ENCODE measurements at places on chromosomes 16 and 17.

- DNase-seq: no peak
These were observed 491 bp downstream of the IST1 start for GRCh38 chr16:71895679-71896365.

DNA sequence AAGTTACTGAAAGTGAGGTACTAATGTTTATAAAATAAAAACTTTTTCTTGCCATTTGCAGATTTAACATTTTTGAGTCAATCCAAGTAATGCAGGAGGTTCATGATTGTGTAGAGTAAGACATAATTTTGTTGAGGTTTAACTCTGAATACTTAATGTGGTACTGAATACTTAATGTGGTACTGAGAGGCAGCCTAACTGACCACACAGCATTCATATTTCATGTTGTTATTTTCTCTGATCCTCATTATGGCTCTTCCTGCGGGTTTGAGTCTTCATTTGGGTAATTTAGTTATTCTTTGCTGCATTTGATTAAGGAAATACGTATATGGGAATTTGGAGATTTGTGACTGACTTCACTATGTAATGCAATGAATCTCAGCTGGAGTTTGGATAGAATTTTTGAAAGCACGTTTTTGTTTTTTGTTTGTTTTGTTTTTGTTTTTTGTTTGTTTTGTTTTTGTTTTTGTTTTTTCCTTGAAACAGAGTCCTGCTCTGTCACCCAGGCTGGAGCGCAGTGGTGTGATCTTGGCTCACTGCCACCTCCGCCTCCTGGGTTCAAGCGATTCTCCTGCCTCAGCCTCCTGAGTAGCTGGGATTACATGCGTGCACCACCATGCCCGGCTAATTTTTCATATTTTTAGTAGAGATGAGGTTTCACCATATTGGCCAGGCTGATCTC, 3.8 kb downstream of the SF3B3 start:
- no peak for DNase-seq

- peak; percentile 92 for DNase-seq
These were observed 199.3 kb downstream of the CCDC182 start for GRCh38 chr17:57545731-57546342.

DNA sequence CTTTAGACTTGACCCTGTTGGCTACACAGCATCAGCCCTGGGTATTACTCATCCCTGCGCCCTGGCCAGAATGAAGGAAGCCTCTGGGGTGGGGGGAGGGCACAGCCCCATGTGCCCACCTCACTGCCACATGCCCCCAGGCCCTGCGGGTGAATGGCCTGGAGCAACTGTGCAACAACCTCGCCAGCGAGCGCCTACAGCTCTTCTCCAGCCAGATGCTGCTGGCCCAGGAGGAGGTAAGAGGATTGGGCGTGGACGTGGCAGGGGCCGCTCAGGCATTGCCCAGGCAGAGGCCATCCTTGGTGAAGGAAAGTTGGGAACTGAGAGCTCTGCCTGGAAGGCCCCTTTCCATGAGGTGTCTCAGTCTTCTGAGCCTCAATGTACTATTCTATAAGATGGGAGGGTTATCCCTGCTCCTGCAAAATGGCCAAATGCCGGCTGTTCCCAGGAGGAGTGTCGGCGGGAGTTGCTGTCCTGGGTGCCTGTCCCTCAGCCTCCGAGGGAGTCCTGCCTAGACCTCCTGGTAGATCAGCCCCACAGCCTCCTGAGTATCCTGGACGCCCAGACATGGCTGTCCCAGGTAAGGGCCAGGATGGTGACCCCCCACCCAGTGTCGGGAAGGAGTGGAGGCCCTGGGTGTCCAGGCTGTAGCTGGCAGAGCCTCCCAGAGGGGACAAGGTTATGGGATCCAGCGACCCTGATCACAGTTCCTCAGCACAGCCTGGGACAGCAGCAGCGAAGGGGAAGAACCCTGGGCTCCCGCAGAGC, 8.9 kb downstream of the MYO15B start:
- DNase-seq: no peak

DNA sequence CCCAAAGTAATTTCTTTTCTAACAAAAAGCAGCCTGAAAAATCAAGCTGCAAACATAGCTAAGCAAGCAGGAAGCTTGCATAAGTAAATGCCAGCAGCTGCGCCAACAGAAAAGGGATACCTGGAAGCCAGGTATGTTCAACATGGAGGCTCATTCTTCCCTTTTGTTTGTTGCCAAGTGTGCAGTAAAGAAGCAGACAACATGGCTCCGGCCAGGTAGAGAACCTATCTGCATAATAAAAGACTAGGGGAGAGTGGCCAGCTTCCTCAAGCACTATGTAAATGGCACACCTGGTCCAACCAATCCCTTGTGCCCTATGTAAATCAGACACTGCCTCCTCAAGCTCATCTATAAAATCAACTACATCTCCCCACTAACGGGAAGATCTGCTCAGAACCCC, 1407.0 kb downstream of the CDH11 start:
- DNase-seq: no peak

DNA sequence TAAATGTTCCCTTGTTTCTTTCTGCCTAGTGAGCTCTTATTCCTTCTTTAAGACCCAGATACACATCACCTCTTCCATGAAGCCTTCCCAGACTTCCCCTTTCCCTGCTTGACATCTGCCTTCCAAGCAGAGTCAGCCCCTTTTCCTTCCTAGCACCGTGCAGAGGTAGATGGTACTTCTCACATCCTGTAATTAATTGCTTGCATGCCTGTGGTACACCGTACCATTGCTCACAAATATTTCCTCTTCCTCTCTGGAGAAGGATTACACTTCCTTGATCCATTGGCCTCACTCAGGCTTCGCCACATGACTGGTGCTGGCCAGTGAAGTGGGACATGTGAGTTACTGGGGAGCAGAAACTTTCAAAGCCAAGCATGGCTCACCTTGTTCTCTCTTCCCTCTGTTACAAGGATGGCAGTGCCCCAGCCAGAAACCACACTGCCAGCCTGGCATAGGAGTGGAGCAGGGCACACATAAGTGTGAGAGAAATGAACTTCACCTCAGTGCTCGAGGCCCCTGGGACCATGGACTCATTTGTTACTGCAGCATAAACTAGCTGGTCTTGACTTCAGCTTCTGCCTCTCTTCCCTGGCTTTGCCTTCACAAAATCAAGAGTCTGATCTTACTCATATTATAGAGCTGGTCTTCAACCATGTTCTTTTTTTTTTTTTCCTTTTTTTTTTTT, 44.0 kb downstream of the SOST start:
- DNase-seq: no peak

DNA sequence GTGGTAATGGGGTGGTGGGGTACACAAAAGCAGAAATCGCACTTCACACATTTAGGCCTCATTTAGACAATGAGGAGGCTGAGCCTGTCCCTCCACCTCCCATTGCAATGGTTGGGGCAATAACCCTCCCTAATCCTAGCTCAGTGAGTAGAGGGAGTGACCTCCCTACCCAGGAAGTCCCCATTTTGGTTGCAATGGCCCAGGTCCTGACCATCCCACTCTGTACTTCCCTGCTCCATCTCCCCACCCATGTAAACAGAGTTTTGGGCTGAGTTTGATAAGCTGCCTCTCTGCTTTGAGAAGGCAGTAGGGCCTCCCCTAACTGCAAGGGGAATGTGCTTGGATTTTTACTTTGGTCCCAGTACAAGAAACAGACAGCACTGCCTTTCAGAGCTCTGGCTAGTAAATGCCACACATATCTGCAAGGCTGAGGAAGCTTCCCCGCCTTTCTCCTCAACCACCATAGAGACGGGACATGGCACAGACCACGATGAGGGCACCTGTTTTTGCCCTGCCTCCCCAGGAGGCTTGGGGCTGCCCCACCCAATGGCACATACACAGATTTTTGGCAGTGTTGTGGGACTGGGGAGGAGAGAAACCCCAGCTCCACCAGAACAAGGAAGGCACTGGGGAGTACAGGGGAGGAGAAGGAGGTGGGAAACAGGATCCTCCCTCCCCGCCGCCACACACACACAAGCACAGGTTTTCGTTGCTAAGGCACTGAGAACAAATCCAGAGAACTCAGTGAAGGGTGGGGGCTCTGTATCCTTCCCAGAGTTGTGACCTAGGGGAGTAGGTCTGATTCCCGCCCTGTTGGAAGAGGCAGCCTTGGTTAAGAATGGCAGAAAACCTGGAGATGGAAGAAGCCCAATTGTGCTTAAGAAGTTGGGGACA, 7.3 kb downstream of the VAT1 start:
- DNase-seq: no peak

DNA sequence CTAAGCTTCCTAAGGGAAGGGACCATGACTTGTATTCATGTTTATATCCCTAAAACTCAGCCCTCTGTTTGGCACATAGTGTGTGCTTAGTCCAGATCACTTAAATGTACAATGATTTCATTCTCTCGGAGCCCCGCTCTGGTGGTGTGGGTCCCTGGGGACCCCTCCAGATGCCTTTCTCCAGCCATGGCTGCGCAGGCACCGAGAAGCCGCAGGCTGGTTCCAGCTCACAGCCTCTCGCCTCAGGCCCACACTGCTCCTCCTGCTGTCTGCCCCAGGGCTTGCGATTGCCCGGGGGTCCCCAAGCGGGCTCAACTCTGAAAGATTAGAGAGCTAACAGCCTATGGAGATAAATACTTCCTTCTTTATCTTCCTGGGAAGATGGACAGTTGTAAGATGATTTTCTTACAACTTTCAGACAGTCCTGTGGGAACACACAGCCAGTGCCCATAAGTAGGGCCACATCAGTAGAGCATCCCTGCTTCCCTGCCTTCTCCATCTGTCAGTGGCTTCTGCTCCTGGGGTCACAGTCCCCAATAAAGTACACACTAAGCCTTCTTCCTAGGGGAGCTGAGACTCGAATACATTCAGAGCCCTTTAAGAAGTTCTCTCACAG, 66.2 kb downstream of the CENPV start:
- DNase-seq: no peak

GRCh38 chr16:11325404-11326083, 19.7 kb upstream of the RMI2 start:
- no peak for DNase-seq

DNA sequence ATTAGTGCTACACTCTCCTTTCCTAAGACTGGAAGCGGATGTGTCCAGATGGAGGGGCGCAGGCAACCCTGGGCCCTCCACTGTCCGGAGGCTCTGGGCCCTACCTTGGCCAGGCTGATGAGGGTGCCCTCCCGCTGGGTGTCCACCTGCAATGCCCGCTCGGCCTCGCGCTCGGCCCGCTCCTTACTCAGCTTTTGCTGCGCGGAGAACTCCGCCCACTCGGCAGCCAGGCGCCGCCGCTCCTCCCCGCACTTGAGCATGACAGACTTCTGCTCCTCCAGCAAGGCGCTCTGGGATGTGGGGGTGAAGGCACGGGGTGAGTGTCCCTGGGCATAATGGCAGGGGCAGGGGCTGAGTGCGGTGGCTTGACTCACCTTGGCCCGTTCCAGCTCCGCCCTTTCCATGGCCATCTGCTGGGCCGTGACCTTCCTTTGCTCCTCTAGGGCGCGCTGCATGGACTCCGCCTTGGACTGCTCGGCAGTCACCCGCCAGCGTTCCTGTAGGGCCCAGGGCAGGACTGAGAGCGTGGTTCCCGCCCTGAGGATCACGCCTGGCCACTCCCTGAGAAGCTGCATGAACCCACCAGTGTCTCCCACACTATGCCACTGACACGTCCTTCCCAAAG, 10.1 kb upstream of the MRPL38 start:
- DNase-seq: no peak

DNA sequence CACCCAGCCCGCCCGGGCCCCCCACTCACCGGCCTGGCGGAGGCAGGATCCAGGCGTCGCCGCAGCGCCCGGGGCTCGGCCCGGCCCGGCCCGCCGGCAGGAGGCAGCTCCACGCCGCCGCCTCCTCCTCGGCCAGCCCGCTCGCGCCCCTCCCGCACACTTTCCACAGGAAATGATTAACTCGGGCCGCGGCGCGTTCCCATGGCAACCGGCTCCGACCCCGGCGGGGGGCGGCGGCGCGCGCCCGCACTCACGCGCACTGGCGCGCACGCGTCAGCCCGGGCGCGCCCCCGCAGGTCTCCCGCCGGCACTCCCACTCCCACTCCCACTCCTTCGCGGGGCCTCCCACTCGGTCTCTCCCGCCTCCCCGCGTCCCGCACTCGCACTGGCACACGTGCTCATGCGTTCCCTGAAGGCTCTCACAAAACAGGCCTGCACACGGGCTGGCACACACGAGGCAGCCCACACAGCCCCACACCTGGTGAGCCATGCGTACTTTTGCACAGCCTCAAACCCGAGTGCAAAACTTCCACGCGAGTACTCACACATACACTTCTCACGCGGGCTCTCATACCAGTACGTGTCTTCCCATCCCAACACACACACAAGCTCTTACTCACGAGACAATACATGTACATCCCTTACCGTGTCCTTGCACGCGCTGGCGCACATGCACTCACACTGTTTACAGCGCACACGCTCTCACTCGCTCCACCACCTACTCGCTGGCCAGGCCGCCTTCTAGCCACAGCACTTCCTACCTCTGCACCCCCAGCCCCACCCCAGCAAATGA, at the start of gene KIFC3:
Gene KIFC3 (minus strand): TSS at position 151 of the 793 bp plus-strand sequence. CDS start 4,248 bp downstream, outside the sequence.
- DNase-seq: no peak

GRCh38 chr17:630801-631200, 83.8 kb downstream of the VPS53 start:
- no peak for DNase-seq

DNA sequence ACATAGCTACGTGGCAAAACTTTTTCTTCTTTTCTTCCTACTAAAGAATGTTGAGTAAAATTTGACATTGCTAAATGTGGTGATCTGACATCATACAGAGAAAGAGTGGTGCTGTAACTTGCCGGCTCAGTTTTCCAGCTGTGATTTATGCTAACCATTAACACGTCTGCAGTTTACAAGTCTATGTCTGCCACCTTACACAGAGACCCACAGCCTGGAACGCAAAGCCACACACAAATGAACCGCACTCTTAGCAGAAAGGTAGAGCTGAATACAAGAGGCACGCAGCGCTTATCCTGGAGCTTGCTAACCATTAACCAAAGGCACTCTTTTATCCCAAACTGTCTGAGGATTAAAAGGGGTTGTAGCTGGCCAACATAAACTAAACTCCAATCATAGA, 31.9 kb downstream of the CACNG1 start:
- no peak for DNase-seq

DNA sequence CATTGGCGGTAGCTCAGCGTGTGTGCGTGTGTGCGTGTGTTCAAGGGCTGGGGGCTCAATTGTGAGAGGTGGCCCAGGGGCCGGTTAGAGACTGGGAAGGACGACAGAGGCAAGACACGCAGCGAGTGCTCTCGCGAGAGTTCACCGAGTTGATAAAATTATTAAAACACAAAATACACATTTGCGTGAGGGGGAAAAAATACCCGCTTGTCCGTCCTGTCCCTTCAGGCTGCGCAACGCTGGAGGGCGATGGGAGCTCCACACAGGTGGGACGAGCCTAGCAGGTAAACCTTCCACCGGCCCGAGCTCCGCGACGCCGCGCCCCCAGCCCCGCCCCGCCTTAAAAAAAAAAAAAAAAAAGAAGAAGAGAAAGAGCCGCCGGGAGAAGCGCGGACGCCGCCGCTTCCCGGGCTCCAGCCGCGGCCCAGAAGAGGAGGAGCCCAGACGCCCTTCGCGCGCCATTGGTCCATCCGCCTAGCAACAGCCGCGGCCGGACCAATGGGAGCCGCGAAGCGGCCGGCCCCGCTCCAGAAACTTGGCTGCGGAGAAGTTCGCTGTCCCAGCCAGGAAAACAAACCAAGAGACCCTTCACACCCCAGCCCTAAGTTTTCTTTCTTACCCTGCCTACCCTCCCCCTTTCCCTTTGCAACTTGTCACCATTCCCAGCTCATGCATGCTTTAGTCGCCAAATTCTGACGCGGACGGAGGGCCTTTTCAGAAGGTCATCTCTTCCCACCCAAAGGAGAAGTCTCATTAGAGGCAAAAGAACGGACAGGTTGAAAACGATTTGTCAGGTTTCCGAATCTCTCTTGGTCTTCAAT, 169.9 kb upstream of the MAF start:
- peak; percentile 56 for DNase-seq
